Effector CD4-positive, alpha-beta T cell (primary cell): ENCODE measurements at places on chromosomes 6 and 20.

DNA sequence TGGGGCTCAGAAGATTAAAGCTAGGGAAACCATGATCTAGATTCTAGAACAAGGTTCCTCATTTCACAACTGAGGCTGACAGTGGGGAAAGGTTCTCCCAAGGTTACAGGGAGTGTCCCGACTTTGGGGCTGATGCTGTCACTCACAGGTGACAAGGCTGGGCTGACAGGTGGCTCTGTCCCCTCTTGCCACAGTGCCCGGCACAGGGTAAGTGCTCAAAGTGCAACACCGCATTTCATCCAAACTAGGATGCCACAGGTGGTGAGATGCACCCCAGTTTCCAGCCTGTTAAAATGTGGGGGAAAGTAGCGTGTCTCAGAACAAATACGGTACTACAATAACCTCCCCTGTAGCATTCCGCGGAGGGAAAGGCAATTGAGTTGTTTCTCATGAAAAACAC is 7.8 kb downstream of the ZBP1 start:
- no peak for DNase-seq

DNA sequence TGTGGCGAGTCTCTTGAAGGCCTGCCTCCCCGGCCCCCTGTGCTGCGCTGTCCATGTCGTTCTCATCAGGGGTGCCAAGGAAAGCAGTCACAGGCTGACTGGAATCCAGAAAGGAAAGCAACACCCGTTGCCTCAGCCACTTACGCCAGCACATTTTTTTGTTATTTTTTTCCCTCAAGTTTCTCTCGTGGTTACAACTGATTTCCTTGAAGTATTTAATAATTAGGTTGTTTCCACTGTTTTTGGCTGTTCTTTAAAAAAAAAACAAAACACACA is 17.9 kb upstream of the SLC22A1 start:
- DNase-seq, result no peak

DNA sequence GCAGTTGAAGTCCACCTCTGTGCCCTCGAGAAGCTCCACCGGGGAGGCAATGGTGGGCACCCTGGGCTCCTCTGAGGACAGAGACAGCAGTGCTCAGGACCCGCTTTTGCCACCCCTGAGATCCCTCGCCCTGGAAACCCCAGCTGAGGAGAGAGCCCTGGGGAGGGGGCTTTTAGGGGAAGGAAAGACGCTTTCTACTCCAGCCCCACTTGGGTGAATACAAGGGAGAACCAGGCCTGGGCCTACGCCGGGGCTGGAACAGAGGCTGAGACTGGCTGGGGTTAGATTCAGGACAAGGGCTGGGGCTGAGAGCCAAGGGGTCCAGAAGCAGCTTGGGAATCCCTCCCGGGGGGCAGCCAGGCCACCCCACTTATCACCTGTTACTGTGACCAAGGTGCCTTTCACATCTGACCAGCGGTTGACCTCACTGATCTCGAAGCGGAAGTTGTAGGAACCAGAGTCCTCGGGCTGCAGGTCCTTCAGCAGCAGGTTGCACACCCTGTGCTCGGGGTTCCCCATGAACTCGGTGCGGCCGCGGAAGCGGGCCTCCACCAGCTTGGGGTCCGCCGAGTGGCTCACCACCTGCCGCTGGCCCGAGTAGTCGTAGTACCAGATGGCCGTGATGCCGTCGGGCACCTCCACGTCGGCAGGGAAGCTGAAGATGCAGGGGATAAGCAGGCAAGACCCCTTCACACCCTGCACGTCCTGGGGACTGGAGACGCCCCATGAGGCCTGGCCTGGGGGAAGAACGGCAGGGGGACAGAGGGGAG is 6.2 kb downstream of the SIGLEC1 start:
- DNase-seq, result no peak

DNA sequence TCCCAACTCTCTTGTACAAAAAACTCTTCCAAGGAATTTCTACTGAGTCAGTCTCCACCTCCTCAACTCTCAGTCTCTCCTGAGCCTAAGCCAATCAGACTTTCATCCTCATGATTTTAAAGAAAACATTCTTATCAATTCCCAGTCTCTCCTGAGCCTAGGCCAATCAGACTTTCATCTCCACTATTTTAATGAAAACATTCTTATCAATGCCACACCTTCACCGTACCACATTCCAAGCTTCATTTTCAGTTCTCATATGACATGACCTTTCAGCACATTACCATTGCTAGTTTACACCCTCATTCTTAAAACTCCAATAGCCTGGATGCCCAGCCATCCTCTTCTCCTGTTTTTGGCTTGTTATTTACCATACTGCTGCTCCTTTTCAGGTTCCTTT is 42.5 kb downstream of the SYNE1 start:
- DNase-seq, result no peak

DNA sequence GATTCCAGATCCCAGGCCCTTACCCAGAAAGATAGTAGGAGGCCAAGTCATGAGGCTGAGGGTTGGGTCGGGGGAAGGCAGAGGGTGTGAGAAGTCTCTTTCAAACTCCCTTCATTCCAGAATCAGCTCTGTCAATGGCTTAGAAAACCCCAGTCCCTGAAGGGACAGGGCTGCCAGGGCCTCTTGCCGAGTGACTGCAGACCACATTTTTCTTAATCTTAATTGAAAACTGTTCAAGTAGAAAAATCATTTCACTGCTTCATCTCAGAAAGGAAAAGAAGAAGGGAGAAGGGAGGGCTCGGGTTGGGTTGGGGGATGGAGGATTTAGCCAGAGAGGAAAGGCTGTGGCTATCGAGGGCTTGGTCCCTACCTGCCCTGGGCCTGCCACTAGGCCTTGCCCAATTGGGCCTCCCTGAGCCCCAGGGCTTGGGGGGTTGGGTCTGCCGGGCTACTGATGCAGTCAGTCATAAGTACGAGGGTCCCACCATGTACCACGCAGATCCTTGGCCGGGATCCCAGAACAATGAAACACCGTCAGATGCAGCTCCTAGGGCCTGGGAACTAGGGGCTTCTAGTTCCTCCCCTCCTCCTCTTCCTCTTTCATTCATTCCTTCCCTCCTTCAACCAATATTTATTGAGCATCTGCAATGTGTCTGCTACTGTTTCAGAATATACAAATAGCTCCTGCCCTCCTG is 44.0 kb upstream of the CTNNBL1 start:
- no peak for DNase-seq

DNA sequence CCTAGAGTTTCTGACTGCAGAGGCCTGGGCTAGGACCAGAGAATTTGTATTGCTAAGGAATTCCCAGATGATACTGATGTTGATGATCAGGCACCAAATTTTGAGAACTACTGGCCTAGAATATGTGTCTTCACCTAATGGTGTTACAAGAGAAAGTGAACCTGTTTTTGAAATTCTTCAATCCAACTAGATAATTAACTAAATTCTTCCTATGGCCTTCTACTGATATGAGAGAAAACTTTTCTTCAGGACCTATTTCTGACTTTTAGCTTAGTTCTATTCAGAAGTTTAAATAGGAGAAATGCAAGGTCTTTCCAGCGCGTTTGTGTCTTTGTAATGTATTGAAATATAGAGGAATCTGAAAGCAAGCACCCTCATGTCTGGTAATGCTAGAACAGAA is 7.3 kb downstream of the NKAIN2 start:
- no peak for DNase-seq

DNA sequence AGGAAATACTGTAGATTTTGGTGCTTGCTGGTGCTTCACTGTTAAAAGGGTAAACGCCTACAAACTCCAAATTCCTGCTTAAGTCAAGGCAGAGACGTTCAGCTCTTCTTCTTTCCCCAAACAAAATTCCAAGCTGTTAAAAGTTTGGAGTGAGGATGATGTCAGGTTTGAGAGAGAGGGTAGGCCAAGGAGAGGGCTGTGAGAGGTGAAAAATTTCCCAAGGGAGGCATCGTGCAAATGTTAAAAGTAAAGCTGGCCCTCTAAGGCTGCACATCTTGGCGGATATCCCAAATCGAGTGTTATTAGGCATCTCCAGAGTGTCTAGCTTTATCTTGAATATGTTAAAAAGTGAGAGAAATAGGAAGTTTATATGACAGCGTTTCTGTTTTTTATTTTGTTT is 651.8 kb downstream of the QKI start:
- no peak for DNase-seq

GRCh38 chr20:38447931-38448675 is 13.0 kb upstream of the SNHG17 start:
- DNase-seq, result no peak

- DNase-seq, result no peak
Measured at GRCh38 chr6:19902201-19902600, 65.0 kb downstream of the ID4 start.

DNA sequence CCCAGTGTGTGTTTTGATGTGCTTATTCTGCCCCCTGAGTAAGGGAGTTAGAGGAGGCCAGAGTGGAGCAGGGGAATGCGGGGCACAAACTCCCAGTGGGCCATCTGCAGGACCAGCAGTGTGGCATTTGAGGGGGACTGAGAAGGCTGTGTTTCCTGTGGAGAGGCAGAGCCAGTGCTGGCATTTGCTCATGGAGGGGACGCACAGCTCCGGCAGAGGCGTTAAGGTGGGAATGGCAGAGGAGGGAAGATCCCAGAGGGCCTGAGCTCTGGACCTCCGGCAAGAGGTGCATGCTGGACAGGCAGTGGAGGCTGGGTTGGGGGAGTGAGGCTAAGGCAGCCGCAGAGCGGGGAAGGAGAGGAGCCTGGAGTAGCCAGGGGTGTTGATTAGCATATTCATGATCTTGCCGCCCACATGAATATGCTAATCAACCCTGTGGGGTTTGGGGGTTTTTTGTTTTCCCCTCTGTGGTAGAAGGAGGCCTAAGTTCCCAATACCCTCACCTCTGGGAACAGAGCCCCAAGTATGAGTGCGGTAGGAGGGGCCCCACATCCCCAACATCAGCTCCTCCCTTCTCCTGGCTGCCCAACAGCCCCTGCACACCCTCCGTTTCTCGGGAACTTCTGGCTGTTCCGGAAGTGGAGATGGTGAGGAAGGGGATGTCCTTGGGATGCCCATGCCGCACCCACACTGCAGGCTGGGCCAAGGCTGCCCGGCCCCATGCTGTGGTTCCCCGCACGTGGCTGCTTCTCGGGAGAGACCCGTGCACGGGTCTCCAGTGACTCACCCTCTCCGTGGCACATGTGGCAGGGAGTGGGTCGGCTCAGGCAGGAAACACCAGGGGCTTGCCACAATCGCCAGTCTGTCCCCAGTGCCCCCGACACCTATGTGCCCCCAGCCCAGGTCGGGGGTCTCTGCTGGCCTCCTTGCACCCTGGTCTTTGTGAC is 33.8 kb downstream of the DLGAP4 start:
- no peak for DNase-seq

- peak; percentile 24 for DNase-seq
Measured at GRCh38 chr20:62219992-62220665, at the start of gene HRH3. Gene HRH3 (minus strand): TSS chr20:62220278. CDS start chr20:62219970, 308 bp downstream.

- DNase-seq, result no peak
Measured at GRCh38 chr6:166745801-166746668, 119.0 kb upstream of the RPS6KA2 start.

GRCh38 chr6:8180327-8181159 is 78.2 kb upstream of the EEF1E1 start:
- no peak for DNase-seq

- no peak for DNase-seq
Measured at GRCh38 chr20:20513720-20514119, 145.8 kb downstream of the INSM1 start.
